ENCODE measurements at places on chromosomes 3 and 15. TPM values are rescaled to one million over a fixed set of nuclear protein-coding genes. Genes with fewer than 3 reads are reported as not detected.

Gene KNL1
- 0.04 TPM for polyA plus RNA-seq

Gene LARP6
- 18.9 TPM for polyA plus RNA-seq

Gene ZPLD1
- polyA plus RNA-seq = not detected

Gene P2RY13
- 0.25 TPM for polyA plus RNA-seq

Gene TPRG1
- polyA plus RNA-seq = 0.42 TPM

Gene PIGBOS1
- polyA plus RNA-seq = 18.0 TPM

DNA sequence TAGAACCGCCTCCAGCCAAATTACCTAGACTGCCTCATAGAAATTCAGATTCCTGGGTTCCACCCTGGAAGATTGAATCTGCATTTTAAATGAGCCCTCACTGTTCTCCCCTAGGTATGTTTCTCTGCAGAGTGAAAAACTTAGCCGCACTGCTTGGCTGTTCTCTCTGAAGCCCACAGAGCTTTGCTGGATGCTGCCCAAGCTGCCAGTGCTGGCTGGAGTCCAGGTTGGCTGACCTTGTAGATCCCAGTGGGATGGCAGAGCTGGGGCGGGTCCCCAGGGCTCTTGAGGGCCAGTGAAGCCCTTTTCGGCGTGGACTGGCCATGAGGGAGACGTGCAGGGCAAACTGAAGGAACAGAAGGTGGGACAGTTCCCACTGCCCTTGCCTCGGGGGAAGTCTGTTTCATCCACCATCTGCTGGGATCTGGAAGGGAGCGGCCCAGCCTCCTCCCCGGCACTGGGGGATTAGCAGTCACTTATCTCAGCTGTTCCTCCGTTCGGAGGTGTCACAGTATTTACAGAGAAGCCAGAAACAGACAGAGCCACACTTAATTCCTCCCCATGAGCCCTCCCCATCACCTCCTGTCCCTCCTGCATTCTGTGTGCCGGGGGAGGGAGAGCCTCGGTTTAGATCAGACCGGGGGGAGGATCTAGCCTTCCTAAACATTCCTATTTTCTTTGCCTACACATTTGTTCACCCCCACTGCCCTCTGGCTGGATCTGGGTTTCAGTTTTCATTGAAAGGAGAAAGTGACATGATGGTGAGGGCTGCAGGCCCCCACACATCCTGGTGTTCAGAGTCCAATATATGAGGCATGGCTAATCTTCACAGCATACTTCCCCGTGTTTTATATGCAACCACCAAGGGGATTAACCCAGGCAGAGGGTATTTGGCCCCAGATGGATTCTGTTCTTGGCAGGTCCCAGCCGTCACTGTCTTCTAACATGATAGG, 4.1 kb upstream of the ACTC1 start:
- DNase-seq = peak; percentile 92

GRCh38 chr3:8645712-8646111, 1.1 kb upstream of the SSUH2 start:
- DNase-seq = no peak

DNA sequence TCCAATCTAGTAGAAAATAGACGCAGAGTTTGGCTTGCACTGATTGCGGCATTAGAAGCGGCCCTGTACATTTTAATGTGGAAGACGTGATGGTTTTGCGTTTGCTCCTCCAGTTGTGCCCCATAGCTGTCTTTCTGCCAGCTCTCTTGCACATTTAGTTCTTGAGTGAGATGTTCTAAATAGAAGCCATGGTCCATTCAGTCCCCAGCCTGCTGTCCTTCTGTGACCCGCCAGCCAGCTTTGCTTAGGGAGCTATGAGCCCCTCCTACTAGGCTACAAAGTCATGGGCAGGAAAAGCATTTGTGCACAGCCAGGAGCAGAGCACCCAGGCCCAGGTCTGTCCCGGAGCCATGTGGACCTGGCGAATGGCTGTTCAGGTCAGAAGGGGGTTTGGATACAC, 50.3 kb downstream of the APBA2 start:
- DNase-seq = no peak

GRCh38 chr3:68667346-68667745, 265.0 kb downstream of the TAFA4 start:
- no peak for DNase-seq

GRCh38 chr3:69065318-69065964, 13.3 kb upstream of the TMF1 start:
- no peak for DNase-seq

DNA sequence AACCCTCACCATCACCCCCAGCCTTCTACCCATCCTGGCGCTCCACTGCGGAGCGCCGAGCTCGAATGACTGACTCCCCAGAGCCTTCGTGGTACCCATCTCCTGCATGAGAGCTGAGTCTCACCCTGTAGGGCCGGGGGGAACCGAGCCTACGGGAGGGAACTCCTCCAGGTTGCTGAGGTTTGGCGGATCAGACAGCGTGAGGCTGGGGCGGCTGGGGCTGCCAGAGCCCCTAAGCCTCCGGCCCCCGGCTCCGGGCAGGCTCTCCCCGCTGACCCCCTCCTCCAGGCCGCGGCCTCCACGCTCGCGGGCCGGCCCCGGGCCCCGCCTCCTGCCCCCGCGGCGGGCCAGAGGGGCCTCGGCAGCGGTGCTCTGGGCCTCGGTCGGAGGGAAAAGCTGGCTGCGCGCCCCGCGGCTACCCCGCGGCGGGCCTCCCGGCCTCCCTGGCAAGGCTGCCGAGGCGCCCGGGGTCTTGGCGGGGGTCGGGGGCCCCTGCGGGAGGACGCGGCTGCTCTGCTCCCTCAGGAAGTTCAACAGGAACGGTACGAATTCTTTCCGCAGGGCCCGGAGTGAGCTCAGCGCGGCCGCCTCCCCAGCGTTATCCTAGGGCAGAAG, 643 bp downstream of the CDAN1 start:
- DNase-seq = no peak

DNA sequence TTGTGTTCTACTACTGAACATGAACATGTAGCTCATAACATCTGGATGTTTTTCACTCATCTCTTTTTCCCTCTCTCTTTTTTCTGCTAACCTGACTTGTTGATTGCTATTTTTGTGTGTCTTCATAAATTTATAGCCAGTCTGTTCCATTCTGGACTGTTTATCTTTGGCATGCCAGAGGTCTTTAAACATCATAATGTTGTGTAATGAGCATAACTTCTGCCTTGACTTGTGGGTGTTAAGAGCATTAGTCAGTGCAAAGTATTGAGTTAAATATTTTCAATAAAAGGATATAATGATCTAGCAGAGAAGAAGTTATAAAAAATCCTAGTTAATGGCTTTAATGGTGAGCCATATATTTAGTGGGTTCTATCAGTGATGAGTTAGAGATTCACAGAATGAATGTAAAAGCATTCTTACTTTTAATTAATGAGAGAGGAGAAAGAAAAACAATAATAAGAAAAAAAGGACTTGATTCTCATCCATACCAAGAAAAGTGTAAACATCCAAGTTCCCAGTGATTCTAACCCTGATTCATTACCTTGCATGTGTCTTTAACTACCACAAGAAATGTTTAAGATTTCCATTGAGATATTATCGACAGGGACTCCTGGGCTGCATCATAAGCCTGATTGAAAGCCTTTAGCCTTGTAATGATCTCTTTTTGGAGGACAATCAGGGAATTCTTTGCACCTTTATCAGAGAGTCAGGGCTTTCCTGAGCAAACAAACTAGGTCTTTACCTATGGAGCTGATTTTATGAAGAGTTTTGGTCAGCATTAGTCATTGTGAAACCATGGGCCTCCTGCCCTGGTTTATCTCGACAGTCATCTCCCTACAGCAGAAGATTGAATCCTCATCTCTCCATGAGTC, 22.9 kb downstream of the MITF start:
- no peak for DNase-seq

- DNase-seq = no peak
Measured at GRCh38 chr3:38043486-38043885, 4.5 kb downstream of the DLEC1 start.

GRCh38 chr3:134838599-134838998, 43.5 kb downstream of the EPHB1 start:
- DNase-seq = no peak

DNA sequence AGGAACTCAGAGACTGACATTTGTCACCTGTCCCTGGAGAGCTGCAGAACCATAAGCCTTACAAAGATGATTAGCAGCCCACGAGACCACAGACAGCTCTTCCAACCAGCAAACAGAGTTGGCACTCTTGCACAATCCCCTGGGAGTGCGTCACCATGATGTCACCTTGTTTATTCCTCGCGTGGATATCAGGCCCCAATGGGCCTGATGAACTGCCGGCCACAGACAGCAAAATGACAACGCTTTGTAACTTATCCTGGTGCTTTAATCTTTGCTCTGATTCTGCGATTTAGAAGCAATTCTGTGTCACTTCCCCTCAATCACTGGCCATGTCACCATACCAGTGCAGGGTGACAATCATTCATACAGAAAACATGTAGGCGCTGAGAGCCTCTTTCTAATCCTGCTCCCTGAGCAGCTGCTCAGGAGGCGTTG, 89.2 kb downstream of the TAMM41 start:
- no peak for DNase-seq

DNA sequence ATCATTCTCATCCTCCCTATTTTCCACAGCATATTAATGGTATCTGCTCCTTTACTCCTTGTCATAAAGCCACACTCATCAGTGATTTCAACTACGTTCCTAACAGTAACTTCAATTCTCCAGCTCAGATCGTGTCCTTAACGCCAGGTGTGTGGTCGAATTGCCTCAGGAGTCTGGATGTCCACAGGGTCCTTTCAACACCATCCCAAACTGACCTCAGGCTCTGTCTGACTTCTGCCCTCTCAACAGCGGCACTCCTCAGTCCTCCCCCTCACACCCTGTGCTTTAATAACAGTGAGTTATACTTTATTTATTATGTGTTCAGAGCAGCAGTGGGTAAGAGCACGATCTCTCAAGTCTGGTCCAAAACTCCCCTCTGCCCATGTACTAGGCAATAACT, 42.4 kb downstream of the ST3GAL6 start:
- DNase-seq = no peak

DNA sequence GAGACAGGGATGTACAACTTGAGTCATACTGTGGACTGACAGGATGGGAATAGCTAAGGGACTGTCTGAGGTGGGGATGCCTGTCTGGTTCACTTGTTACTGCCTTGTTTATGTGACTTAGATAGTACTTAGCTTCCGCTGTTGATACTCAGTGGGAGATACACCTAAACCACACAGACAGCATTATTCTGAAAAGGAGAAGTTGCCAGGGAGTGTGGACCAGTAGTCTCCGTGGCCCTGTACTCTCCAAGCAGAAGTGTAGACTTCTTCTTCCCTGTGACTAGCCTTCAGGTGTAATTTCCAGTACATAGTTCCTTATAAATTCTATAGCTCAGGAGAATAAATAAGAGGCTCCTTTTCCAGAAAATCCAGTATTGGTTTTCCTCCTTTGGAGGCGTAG, 5.1 kb downstream of the HIGD2B start:
- no peak for DNase-seq

GRCh38 chr15:59924812-59925522, 79.1 kb upstream of the FOXB1 start:
- DNase-seq = no peak

GRCh38 chr3:42066516-42067181, 24.5 kb upstream of the TRAK1 start:
- DNase-seq = peak; percentile 44

Data from heart left ventricle (tissue), 16 donors.